ENCODE measurements at places on chromosomes 5 and 9. TPM values are rescaled to one million over a fixed set of nuclear protein-coding genes. Genes with fewer than 3 reads are reported as not detected.
A peak's percentile ranks its signal among the peaks of the same experiment; 100 is the strongest.

- peak; percentile 35 for DNase-seq
These were observed 82.7 kb downstream of the HSD17B3 start for GRCh38 chr9:96219026-96219899.

Gene LCN1
- total RNA-seq: not detected

DNA sequence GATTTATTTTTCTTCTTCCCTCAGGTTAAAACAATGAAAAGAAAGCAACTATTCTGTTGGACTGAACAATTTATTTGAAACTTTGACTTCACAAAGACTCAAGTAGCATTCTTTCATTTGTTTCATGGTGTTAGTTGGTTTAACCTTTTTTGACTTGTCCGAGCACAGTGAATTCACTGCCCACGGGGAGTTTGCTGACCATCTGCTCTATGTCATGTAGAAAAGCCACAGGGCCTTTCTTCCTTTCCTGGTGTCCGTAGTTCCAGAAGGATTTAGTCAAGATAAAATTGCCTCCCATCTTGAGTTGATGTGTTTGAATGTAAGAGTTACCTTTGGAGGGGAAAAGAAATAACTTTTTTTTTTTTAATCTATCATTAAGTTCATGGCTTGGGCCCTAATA lies 55.1 kb upstream of the ZNF608 start:
- DNase-seq: no peak

- no peak for DNase-seq
These were observed 141.9 kb upstream of the EFNA5 start for GRCh38 chr5:107812570-107813141.

Gene DOLPP1
- total RNA-seq: 18.8 TPM
